ENCODE measurements at places on chromosomes 3 and 15. TPM values are rescaled to one million over a fixed set of nuclear protein-coding genes. Genes with fewer than 3 reads are reported as not detected.

Gene CNTN4
- total RNA-seq: not detected

Gene IQCH
- total RNA-seq: 0.98 TPM

Gene EOMES
- 5.6 TPM for total RNA-seq

Gene SLCO2A1
- total RNA-seq: not detected

Gene THRB
- not detected for total RNA-seq

Gene FEZF2
- not detected for total RNA-seq

Gene SLC22A14
- total RNA-seq: not detected

Gene TEX55
- total RNA-seq: not detected

Gene KIF7
- total RNA-seq: 0.15 TPM

Gene CPB1
- total RNA-seq: not detected

Gene C15orf39
- 65.0 TPM for total RNA-seq

Gene PRKAR2A
- total RNA-seq: 29.7 TPM

Gene HAPLN3
- total RNA-seq: 67.5 TPM

Gene GOLGA6A
- total RNA-seq: not detected

Gene DISP2
- total RNA-seq: 0.18 TPM

Gene RASL12
- total RNA-seq: not detected

Gene GOLGA8O
- 7.8 TPM for total RNA-seq

Gene SIDT1
- 25.5 TPM for total RNA-seq

Gene PRTG
- not detected for total RNA-seq

Gene GPR176
- 0.13 TPM for total RNA-seq

Gene TNFSF10
- total RNA-seq: 118 TPM

Gene STRA6
- total RNA-seq: not detected

Gene P4HTM
- 48.4 TPM for total RNA-seq

Gene MOBP
- not detected for total RNA-seq
